ENCODE measurements at places on chromosomes 5 and 9. TPM values are rescaled to one million over a fixed set of nuclear protein-coding genes. Genes with fewer than 3 reads are reported as not detected.

DNA sequence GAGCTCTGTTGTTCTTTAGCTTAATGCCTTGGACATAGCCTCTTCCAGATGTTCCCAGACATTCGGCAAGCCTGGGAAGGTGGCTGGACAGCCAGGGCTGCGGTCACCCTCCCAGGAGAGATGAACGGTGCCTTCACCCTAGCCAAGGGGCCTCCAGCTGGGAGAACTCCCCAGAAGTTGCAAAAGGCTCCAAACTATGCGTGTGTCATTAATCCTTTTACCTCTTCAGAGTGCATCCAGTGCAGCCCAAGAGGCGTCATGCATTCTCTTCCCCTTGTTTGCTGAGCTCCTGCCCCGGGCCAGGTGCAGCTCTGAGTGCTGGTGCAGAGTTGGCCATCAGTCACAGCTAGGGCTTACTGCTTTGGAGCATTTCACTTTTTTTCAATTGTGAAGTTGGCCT is 22.8 kb downstream of the HMCN2 start:
- no peak overlapping the region for H3K4me3 ChIP-seq
- H3K27me3 ChIP-seq, result no peaks in the 10 kb centered on the region
- no peaks in the 10 kb centered on the region for H3K4me1 ChIP-seq
- no peaks in the 10 kb centered on the region for H3K36me3 ChIP-seq

DNA sequence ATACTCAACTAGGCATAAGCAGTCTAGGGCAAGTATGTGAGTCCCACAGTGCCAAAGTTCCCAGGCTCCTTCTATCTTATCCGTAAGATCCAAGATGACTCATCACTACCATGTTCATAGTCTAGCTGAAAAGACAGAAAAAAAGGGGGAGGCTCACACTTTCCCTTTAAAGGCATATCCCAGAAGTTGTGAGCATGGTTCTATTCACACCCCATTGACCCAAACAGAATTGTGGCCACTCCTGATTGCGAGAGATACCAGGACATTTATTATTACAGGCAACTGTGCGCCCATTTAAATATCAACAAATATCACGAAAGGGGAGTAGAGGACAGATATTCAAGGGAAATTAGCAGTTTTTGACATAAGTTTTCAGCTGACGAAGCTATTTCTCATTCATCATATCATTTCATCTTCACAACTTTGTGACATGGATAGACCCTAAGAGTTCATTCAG is 8.1 kb upstream of the PFDN1 start:
- H3K36me3 ChIP-seq, result no peaks in the 10 kb centered on the region
- no peaks in the 10 kb centered on the region for H3K27me3 ChIP-seq
- no peak overlapping the region for H3K27ac ChIP-seq
- 0 out of 2 replicates have a peak, but pooled peaks cover 11% of the 10 kb centered on the region for H3K4me1 ChIP-seq

The PRR7 gene
- 9.7 TPM for total RNA-seq

GRCh38 chr5:180070756-180071530 is 616 bp downstream of the RNF130 start:
- no peaks in the 10 kb centered on the region for H3K36me3 ChIP-seq
- peaks cover 36% of the 10 kb centered on the region for H3K4me1 ChIP-seq
- H3K4me3 ChIP-seq, result peak overlapping the region; percentile 91
- no peak overlapping the region for H3K27ac ChIP-seq

DNA sequence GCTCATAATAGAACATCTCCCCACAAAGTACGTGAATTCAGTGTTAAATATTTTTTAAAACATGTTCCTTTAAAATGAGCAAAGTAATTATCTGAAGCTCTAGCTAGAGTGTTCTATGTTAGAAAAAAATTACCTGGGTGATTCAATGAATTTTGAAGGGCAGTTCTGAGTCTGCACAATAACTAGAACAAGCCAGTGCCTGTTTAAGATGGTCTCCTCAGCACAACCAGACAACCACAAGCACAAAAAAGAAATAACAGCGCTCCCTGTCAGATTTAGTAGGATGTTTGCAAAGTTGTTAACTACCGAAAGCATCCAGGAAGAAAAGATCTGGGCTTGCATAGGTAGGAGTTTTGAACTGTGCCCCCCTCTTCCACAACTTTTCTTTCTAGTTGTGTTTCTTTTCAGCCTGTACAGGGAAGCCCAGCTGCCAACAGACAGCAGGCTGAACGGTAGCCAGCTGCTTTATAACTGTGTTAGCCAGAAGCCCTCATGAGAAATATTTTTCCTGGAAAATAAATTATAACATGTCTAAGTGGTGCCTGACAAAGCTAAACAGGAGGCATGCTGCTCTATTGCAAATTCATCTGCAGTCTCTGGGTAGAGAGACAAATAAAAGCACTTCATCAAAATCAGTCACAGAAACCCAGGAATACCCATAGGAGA is 1026.9 kb downstream of the MAT2B start:
- no peak overlapping the region for H3K4me3 ChIP-seq
- H3K27ac ChIP-seq, result no peak overlapping the region
- no peaks in the 10 kb centered on the region for H3K4me1 ChIP-seq
- no peaks in the 10 kb centered on the region for H3K27me3 ChIP-seq
- no peak for DNase-seq

DNA sequence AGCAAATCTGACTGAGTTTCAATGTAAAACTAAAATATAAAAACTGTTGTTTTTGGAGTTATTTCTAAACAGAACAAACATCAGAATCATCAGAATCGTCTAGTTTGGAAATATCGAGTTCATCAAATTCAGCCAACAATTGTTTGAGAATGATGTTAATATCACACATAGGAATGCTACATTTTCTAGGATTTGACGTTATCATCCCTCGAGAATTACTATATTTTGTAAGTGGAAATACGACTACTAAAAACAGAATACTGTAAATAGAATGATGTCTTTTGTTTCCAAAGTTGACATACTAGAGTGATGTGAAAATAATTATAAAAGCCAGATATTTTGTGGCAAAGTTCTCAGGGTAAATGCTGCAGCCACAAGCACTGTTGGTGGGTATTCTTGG is 805.9 kb downstream of the TLE1 start:
- H3K4me3 ChIP-seq, result no peak overlapping the region
- H3K27ac ChIP-seq, result no peak overlapping the region
- H3K36me3 ChIP-seq, result no peaks in the 10 kb centered on the region

DNA sequence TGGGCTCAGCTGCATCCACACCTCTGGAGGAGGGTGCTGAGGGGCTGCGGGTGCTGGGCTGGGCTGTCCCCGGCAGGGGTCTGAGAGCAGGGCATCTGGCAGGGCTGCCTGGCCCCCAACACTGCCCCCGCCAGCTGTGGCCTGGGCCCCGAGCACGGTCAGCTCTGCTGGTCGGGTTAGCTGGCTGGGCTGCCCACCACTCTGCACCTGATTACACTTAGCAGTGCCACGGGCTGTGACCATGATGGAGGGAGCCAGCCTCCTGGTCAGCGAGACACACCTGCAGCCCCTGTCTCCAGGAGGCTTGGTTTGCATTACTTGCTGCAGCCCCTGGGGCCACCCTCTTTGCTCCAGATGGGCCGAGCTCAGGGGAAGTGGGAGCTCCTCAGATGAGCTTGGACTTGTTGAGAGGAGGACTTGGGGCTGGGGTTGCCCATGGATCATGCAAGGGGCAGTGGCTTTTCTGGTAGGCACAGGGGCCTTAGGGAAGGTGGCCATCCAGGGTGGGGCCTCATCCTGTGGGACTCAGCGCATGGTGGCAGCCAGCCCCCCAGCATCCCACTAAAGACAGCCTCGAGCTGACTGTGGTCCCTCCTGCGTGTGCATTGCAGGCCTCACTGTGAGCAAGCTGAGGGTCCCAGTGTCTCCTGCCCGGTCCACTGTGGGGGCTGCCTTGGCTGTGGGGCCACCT is 132.0 kb upstream of the FAM120A start:
- H3K36me3 ChIP-seq, result no peaks in the 10 kb centered on the region
- H3K27ac ChIP-seq, result no peak overlapping the region
- H3K4me3 ChIP-seq, result no peak overlapping the region

GRCh38 chr9:72349240-72349639 is 15.8 kb downstream of the ZFAND5 start:
- H3K27me3 ChIP-seq, result no peaks in the 10 kb centered on the region
- no peak overlapping the region for H3K27ac ChIP-seq
- H3K4me3 ChIP-seq, result no peak overlapping the region
- no peaks in the 10 kb centered on the region for H3K4me1 ChIP-seq
- DNase-seq, result no peak

- peaks cover 20% of the 10 kb centered on the region for H3K4me1 ChIP-seq
- no peaks in the 10 kb centered on the region for H3K36me3 ChIP-seq
- 0 out of 2 replicates have a peak overlapping the region, but pooled peaks have one; percentile 11 for H3K27ac ChIP-seq
- H3K27me3 ChIP-seq, result no peaks in the 10 kb centered on the region
- peak; percentile 51 for DNase-seq
Measured at GRCh38 chr9:69086312-69086711, 50.8 kb downstream of the FXN start.

GRCh38 chr5:150801117-150801927 is 22.8 kb downstream of the SMIM3 start:
- peak overlapping the region; percentile 53 for H3K4me3 ChIP-seq
- no peak overlapping the region for H3K27ac ChIP-seq
- peak; percentile 86 for DNase-seq
- H3K36me3 ChIP-seq, result no peaks in the 10 kb centered on the region
- no peaks in the 10 kb centered on the region for H3K27me3 ChIP-seq

DNA sequence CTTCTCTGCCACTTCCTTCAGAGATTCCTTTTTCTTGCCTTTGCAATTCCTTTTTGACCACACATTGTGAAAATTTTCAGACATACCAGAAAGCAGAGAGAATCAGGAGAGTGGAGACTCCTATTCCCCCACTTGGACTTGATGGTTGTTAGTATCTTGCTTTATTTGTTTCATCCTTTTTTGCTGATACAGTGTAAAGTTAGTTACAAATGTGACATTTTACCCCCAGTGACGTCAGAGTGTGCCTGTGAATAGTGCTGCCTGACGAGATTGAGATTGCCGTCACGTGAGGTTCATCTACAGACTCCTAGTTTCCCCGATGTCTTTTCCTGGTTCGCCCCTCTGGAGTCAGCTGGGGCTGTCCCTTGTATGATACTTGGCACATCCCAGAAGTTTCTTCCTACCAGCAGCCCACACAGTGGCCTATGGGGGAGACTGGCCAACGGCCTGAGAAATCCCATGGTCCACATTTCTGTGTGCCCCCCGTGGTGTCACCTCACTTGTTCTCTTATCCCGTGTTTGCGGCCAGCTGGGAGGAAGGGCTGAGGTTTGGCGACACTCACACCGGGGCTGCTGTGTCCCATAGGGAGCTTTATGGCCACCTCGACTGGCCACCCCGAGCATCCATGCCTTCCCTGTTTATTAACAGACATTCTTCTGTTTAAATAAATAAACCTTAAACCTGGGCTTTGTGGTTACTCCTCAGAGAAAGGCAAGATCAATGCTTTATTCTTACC is 48.2 kb upstream of the CACNA1B start:
- H3K4me1 ChIP-seq, result no peaks in the 10 kb centered on the region
- no peak overlapping the region for H3K4me3 ChIP-seq
- DNase-seq, result no peak
- peaks cover 5% of the 10 kb centered on the region for H3K36me3 ChIP-seq
- no peaks in the 10 kb centered on the region for H3K27me3 ChIP-seq
- 0 out of 2 replicates have a peak overlapping the region, but pooled peaks have one; percentile 19 for H3K27ac ChIP-seq

GRCh38 chr5:151496041-151496484 is 48.7 kb downstream of the SLC36A1 start:
- no peaks in the 10 kb centered on the region for H3K36me3 ChIP-seq
- DNase-seq, result peak; percentile 93
- no peaks in the 10 kb centered on the region for H3K27me3 ChIP-seq
- H3K27ac ChIP-seq, result peak overlapping the region; percentile 87
- peak overlapping the region; percentile 15 for H3K4me3 ChIP-seq
- H3K4me1 ChIP-seq, result peaks cover 13% of the 10 kb centered on the region

DNA sequence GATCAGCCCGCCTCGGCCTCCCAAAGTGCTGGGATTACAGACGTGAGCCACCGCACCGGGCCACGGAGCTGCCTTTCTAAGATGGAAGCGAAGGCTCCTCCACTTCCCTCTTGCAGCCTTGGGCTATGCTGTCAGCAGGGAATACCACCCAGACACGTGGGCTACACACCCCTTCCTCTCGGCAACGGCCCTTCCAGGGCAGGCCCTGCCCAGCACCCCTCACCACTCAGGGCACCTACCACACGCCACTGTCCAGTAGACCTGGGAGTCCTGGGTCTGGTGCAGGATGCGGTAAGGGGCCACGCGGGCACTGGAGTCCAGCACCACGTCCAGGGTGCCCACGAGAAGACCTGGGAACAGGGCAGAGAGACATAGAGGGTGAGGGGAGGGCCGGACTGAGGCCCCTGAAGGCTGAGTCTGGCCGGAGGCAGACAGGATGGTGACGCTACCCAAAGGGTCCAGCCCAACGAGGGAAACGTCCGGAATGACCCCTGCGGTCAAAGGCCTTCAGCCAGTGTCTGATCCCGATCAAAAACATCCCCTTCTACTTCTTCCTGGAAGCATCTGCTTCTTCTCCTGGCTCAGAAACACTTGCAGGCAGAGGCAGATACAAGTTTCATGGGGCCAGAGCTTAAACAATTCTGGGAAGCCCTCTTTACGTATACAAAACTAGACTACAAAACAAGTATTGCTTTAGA is 3.1 kb downstream of the TBC1D9B start:
- H3K4me3 ChIP-seq, result no peak overlapping the region
- H3K27ac ChIP-seq, result no peak overlapping the region
- peaks cover 13% of the 10 kb centered on the region for H3K4me1 ChIP-seq
- no peaks in the 10 kb centered on the region for H3K36me3 ChIP-seq
- DNase-seq, result no peak

- H3K4me3 ChIP-seq, result no peak overlapping the region
- H3K36me3 ChIP-seq, result no peaks in the 10 kb centered on the region
- peak; percentile 38 for DNase-seq
- H3K4me1 ChIP-seq, result peaks cover 7% of the 10 kb centered on the region
Measured at GRCh38 chr9:93028448-93029006, 30.0 kb upstream of the SUSD3 start.

The SOHLH1 gene
- 0.21 TPM for total RNA-seq

DNA sequence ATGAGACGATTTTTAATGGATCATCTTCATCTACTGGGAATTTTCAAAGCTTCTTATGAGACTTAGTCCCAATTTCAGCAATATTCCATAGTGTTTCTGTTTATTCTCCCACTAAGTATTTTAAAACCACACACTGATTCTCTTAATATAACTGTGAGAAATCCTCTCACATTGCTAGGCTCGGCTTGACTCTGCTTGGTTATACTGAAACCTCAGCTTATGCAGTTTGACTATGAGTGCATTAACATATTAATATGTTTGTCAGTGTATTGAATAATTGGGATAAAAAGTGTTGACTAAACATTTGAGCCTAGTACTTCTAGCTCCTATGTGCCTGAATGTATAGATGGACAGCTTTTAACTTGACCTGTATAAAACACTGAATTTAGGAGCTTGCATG is 298.5 kb upstream of the IZUMO3 start:
- no peak overlapping the region for H3K27ac ChIP-seq
- no peaks in the 10 kb centered on the region for H3K36me3 ChIP-seq
- H3K4me3 ChIP-seq, result no peak overlapping the region

GRCh38 chr5:134125039-134126015 is 10.8 kb downstream of the TCF7 start:
- no peaks in the 10 kb centered on the region for H3K36me3 ChIP-seq
- no peaks in the 10 kb centered on the region for H3K27me3 ChIP-seq
- no peak overlapping the region for H3K4me3 ChIP-seq
- no peaks in the 10 kb centered on the region for H3K4me1 ChIP-seq

- DNase-seq, result no peak
- H3K4me3 ChIP-seq, result no peak overlapping the region
- no peaks in the 10 kb centered on the region for H3K27me3 ChIP-seq
- H3K4me1 ChIP-seq, result peaks cover 5% of the 10 kb centered on the region
- H3K36me3 ChIP-seq, result no peaks in the 10 kb centered on the region
- H3K27ac ChIP-seq, result no peak overlapping the region
Measured at GRCh38 chr9:72952381-72952690, 517 bp downstream of the ALDH1A1 start.

The CDH6 gene
- total RNA-seq, result 0.23 TPM

GRCh38 chr5:168747987-168748777 is 169.0 kb upstream of the PANK3 start:
- no peaks in the 10 kb centered on the region for H3K36me3 ChIP-seq
- no peaks in the 10 kb centered on the region for H3K27me3 ChIP-seq

Data from GM23338 (cell line).